ENCODE measurements at places on chromosomes 13 and 19.

DNA sequence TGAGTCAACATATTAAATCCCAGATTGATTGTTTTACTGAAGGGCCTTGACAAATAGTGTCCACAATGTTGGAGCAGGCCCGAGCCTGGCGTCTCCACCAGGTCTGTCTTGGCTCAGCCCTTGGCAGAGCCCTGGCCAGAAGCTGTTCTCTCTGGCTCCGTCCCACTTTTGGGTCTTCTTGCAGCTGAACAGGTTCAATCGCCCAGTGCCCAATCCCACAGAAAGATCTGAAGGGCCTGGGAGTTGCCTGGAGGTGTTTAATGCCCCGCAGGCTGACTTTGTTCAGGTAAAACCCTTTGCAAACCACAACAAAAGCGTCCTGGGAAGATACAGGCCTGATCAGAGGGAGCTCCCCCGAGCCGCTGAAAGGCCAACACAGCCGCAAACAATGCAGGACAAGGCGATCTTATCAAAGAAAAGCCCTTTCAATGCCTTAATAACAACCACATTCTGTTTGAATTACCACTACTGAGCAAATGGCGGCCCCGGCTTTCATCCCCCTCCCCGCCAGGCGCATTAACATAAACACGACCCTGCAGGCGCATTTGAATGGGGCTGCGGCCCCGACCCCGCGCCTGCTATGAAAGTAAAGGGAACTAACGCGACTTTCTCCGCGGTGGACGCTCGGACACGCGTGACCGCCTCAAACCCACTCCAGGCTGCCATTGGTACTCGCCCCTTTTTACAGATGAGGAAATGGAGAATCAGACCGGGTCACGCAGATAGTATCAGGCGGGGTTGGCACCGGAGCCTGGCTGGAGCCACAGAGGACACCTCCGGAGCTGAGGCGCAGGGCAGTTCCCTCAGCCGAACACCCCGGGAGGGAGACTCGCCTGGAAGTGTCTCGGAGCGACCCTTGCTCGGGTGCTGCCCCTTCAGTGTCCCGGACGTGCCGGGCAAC lies 3.1 kb downstream of the CDX2 start:
- DNase-seq: no peak

DNA sequence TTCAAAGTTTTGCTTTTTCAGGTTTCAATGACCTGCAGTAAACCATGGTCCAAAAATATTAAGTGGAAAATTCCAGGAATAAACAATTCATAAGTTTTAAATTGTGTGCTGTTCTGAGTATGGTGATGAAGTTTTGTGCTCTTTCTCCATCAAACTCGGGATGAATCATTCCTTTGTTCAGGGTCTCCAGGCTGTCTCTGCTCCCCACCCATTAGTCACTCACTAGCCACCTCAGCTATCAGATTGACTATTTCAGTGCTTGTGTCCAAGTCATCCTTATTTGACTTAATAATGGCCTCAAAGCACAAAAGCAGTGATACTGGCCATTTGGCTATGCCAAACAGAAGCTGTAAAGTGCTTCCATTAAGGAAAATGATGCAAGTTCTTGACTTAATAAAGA lies 1140.4 kb downstream of the EFNB2 start:
- peak; percentile 10 for DNase-seq

- peak; percentile 79 for DNase-seq
These were observed 3.2 kb downstream of the MIDN start for GRCh38 chr19:1251330-1252220.

- no peak for DNase-seq
These were observed 213.2 kb upstream of the EDNRB start for GRCh38 chr13:78131811-78132210.

- no peak for DNase-seq
These were observed 105.5 kb downstream of the ZAR1L start for GRCh38 chr13:32209652-32210051.

DNA sequence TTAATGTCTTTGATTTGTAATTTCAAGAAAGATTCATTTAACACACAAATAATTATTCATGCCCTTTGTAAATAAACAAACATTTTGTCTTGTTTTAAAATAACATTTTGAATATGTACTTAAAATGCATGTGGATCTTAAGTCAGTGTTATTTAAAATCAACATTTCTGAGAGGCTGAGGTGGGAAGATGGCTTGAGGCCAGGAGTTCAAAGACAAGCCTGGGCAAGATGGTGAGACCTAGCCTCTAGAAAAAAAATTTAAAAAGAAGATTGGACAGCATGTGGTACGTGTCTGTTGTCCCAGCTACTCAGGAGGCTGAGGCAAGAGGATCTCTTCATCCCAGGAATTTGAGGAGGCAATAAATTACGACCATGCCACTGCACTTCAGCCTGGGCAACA lies 1268.2 kb downstream of the SLITRK1 start:
- no peak for DNase-seq

DNA sequence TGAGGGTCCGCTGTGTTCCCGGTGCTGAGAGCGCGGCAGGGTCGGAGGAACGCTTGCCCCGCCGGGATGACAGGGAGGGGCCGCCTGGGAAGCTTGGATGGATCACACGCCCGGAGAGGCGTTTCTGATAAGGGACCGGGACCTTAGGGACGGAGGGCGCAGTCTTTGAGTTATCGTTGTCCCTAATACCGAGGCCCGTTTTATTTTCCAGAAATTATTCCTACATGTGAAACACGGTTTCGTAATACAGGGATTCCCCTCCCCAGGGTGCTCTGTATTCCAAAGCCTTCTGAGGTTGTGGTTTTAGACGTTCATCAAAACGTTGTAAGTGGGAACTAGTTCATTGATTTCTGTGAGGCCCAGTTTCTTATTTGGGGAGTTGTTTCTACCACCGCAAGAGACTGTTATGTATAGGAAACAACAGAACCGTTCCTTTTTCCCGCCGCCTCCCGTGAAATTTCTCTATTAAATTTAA lies 752 bp downstream of the PDCD5 start:
- peak; percentile 39 for DNase-seq

GRCh38 chr19:49462492-49462891 lies 9.5 kb downstream of the ALDH16A1 start:
- DNase-seq: no peak

DNA sequence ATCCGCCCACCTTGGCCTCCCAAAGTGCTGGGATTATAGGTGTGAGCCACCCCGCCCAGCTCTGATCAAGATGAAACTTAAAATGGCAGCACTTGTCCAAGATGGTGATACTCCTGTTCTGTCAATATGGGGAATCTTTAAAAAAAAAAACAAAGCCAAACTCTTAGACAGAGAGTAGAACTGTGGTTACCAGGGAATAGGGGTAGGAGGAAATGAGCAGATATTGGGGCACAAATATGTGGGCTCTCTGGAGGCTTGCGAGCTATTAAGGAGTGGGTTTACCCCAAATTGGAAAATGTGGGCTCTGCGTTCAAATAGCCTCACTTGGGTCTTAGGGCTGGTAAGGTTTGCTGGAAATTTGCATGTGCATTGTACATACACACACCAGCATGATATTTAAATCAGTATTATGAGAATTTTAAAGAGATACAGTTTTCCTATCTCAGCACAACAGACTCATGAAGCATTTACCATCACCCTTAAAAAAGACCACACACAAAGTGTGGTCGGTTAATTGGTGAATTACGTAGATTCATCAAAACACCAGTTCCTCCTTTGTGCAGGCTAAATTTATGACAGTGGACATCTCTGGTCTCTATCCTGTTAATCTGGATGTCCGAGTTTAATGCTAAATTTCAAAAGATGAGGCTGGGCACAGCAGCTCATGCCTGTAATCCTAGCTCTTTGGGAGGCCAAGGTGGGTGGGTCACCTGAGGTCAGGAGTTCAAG lies 11.3 kb downstream of the CD70 start:
- no peak for DNase-seq

- DNase-seq: no peak
These were observed 647 bp upstream of the KLF12 start for GRCh38 chr13:74134777-74135325.

DNA sequence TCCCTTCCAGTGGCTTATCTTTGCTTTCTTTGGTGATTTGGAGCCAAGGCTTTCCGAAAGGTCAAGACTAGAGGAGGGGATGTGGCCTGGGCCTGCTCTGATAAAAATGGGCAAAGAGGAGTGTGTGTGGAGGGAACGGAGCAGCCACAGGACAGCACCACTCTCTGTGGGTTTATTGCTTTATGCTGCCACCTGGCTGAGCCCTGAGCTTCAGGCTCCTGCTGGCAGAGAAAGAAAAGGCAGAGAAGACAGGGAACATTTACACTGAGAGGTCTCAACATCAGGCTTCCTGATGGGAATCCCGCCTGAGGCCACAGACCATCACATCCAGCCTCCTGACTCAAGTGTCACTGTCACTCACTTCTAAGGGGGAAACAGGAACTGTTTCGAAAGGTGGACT lies 9.2 kb upstream of the GSX1 start:
- DNase-seq: no peak

Measured in fibroblast of skin of right quadriceps (primary cell).